IMR-90 (cell line): ENCODE measurements at places on chromosomes 5 and 9.
A peak's percentile ranks its signal among the peaks of the same experiment; 100 is the strongest.

DNA sequence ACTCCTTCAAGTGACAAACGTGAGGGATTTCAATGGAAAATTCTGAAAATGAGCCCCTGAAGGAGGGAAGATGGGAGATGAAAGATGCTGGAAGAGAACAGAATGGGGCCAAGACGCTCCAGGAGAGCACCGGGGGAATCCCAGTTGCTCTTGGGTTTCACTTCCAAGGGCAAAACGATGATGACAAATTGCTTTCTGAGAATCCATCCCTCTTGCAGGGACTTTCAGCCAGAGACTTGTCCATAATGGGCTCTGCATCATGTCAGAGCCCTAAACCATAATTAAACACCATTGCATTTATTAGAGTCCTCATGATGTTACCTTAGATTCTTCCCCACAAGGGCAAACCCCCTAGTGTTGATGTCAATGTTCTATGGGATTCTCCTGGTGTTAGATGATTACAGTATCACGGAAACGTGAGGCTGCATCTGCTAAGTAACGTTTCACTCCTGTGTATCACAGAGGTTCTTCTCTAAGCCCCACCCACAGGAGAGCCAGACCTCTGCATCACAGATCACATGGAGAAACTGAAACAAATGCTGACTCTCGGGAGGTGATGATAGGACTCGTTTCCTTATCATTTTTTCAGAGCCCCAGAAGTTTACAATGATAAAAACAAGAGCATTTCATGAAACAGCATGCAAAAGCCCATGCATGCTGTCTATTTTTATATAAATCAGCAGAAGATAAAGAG is 114.4 kb downstream of the TENT4A start:
- no peak for DNase-seq

GRCh38 chr5:73812962-73813588 is 187.1 kb downstream of the ARHGEF28 start:
- no peak for DNase-seq

GRCh38 chr5:5726401-5726800 is 303.9 kb downstream of the ICE1 start:
- no peak for DNase-seq

DNA sequence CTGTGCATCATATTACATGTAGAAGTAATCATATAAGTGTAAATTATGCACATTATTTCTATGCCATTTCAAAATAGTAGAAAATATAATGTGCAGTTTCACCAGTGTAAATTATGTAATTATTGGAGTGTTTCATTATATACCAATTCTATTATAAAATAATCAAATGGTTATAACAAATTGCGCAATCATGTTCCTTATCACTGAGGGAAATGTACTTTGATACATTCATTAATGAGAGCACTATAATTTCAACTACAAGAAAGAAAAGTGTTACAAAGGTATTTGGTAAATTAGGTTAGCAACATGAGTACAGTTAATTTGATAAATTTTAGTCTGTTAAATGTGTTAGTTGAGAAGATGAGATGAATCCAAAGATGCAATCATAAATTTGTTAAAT is 421.5 kb upstream of the CDH10 start:
- DNase-seq: no peak

DNA sequence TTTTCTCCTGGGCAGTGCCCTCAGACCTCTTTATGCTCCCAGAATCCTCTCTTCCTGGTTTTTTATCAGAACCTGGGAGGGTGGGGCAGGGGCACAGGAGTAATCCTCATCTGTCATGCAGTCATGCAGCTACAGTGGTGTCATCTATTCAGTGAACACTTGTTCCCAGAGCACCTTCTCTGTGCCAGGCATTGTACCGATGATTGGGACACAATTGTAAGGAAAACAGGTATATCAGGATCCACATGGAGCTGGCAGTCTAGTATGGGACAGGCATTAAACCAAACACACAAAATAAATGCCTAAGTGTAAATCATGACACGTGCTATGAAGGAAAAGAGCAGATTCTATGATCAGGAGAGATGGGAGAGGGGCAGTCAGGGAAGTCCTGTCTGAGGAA is 21.5 kb upstream of the IDNK start:
- no peak for DNase-seq

DNA sequence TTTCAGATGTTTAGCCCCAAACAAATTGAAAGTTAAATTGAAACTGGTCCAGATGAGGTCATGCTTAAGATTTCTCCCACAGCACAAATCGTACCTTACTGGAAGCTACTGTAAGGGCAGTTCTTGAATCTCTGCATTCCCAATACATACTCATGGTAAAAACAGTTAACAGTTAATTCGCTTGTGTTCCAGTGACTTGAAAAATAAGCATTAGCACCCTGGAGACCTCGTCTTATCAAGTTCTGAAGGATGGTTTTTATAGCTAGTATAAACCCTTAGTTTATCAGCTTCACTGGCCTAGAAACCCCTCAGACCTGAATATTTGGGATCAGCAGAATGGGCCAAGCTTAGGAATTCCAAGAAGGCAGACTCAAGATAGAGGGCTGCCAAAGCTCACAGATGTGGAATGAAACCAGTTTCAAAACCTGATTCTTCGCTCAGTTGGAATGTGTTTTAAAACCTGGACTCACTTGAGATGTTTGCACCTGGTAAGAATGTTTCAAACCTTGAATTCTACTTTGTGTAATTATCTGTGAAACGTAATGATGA is 103.6 kb downstream of the C9orf152 start:
- DNase-seq: peak; percentile 85

DNA sequence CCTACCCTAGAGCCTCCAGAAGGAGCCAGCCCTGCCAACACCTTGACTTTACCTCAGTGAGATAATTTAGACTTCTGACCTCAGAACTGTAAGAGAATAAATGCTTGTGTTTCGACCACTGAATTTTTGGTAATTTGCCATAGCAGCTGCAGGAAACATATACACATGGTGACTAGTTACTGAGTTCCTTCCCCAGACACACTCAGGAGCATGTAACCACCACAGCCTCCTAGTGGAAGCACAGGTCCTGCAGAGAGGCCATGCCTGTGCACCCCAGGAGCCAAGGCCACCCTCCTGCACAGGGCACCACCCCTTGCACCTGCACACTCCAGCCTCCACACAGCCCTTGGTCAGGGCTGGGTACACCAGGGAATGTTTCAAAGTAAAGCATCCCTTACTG is 7.6 kb upstream of the CAMSAP1 start:
- DNase-seq: peak; percentile 90

GRCh38 chr5:120454094-120454798 is 9.9 kb upstream of the PRR16 start:
- peak; percentile 83 for DNase-seq

- no peak for DNase-seq
Measured at GRCh38 chr5:24831989-24832388, 187.2 kb upstream of the CDH10 start.

DNA sequence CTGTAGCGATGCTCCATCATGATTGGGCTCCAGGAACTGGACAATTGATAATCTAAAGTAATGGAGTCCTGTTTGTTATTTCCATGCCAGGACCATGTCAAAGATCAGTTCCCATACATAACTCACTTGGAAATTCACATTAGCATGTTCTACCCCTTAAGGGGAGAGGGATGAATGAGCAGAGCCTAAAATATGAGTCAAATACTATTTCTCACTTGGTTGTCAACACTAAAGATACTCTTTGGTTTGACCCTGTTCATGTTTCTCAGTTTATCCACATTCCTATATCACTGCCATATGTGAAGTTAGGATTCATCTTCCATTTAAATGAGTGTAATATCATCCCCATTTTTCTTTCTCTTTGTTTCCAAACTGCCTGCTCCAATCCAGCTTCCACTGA is 321.6 kb upstream of the PAPPA start:
- DNase-seq: no peak

DNA sequence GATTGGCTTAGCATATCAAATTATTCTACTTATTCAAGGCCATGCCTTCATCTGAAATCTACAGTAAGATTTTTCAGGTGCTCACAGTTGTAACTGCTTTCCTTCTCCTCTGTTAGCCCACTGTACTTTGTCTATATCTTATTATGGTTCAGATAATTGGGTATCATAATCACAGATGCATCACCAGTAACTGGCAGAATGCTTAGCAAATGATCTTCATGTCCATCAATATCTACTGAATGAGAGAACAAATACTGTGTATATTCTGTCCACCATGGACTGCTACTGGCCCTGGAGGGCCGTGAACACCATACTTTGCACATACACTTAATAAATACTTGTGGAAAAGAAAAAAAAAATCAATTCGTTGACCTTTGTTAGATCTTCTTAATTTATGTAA is 96.2 kb downstream of the MEF2C start:
- no peak for DNase-seq

- DNase-seq: no peak
Measured at GRCh38 chr9:126783949-126784348, 20.9 kb upstream of the ZBTB43 start.

GRCh38 chr9:124352616-124353015 is 62.6 kb downstream of the PSMB7 start:
- peak; percentile 29 for DNase-seq

- DNase-seq: no peak
Measured at GRCh38 chr5:160001457-160001856, 7.5 kb upstream of the TTC1 start.

GRCh38 chr5:73709536-73710129 is 83.6 kb downstream of the ARHGEF28 start:
- peak; percentile 45 for DNase-seq

DNA sequence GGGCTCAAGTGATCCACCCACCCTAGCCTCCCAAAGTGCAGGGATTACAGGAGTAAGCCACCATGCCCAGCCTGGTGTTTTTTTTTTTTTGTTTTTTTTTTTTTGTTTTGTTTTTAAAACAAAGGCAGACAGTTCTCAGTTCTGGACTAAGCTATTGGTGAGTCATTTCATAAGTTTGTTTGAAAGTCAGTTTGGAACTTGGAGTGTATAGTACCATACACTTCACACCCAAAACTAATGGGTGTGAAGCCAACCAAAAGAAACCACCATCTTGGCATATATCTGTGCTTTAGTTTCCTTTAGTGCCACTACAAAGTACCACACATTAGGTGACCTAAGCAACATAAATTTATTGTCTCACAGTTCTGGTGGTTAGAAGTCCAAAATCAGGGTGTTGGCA is 13.4 kb downstream of the MAST4 start:
- no peak for DNase-seq

DNA sequence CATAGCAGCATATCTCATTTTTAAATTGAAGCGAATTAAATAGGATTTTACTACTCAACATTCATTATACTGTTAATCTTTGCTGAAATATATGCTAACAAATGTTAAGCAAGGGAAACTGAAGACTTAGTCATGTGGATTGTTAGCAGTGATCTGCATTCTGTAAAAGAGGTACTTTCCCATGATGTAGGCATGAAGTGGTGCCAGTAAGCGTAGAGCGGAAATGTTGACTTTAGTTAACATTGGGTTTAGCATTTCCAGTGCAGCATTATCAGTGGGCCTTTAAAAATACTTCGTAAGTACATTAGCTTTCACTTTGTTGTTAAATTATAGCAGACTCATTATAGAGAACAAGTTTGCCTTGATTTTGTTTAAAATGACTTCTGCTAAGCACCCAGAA is 130.3 kb downstream of the CDC42SE2 start:
- DNase-seq: peak; percentile 69

- peak; percentile 68 for DNase-seq
Measured at GRCh38 chr5:93620487-93621326, 37.7 kb downstream of the NR2F1 start.

GRCh38 chr9:77019926-77020412 is 514 bp downstream of the FOXB2 start:
- no peak for DNase-seq

DNA sequence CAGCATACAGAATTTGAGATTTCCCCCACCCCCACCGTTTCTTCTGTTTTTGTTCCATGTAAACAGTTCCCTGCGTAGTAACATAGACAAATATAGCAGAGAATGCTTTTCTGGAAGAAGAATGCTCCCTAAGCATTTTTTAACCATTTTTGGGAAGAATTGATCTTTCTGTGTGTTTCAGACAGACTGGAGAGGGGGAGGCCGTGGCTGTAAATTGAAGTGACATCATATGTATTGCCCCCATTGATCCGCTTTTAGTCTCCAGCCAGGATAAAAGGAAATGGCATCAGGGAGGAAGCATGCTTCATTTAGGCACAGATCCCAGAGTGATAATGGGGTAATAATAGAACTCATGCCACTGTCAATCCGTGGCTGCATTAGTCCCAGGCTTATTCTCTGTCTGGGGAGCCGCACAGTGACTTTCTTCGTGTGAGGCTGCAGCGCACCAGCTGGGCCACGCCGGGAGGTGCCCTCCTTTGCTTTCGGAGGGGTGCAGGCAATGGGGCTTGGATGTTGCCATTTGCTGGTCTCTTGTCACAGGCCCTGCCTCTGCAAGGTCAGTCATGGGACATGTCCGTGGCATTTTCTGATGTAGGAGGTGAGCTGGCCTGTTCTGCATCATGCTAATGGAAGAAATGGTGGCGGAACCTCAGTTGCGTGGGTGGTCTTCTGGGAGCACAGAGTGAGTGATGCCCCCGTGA is 261.5 kb downstream of the FANCC start:
- peak; percentile 77 for DNase-seq

- DNase-seq: no peak
Measured at GRCh38 chr9:95649801-95650213, 133.0 kb upstream of the PTCH1 start.

DNA sequence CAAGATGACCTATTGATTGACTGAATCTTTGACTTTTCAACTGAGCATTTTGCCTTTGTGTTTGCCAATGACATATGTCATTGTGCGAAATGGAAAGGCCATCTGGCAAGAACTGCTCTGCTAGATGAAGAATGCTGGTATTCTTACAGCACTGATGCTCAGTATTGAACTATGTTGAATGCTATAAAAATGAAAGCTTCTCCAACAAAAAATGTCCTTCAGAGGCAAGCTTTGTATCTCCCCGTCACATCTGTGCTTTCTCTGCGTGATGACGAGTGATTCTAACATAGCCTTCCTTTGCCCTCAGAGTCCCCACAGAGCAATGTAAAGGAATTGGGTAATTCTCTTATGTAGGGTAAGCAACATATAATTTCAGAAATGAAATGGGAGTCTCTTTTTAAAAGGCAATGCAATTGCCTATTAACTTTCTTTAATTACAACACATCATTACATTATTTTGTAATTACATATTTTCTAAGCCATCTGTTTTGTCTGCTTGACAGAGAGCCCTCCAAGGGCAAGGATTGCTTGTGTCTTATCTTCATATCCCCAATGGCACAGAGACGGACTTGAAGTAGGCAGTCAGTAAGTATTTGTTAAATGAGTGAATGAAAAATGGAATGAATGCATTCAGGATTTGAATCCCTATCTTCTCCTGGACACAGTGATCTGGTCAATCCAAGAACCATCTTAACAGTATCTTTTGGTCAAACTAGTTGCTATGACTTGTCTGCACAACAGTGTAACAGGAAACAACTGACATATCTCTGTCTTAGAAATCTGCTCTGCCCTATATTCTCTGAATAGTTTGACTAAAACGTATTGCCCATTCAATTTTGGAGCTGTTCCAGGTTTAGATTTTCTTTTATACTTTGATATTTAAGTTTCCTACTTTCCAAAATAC is 46.1 kb downstream of the ENC1 start:
- peak; percentile 29 for DNase-seq

- no peak for DNase-seq
Measured at GRCh38 chr5:151935135-151935695, 10.6 kb upstream of the GLRA1 start.

- peak; percentile 24 for DNase-seq
Measured at GRCh38 chr5:38541174-38541725, 15.2 kb downstream of the LIFR start.
